ENCODE measurements at places on chromosomes 1 and 21.

GRCh38 chr1:178573330-178573729 is 60.4 kb downstream of the TEX35 start:
- no peak for DNase-seq

DNA sequence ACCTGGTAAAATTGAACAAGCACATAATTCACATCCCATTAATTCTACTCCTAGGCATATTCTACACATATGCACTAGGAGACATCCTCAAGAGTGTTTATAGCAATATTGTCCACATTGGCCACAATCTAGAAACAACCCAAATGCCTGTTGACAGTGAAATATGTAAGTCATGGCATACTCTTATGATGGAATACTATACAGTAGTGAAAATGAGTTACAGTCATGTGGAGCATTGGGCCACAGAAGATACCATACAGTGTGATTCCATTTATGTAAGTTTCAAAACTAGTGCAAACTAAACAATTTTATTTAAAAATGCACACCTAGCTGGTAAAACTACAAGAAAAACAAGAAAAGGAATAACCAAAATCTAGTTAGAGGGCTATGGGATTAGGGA is 19.1 kb downstream of the CHIT1 start:
- no peak for DNase-seq

- DNase-seq, result no peak
These were observed 7.7 kb upstream of the PHC2 start for GRCh38 chr1:33438364-33439160.

GRCh38 chr1:156428746-156429288 is 59.8 kb downstream of the RHBG start:
- DNase-seq, result no peak

- no peak for DNase-seq
These were observed 52.7 kb downstream of the VWA5B1 start for GRCh38 chr1:20343149-20343937.

GRCh38 chr1:236861560-236862218 is 66.6 kb downstream of the MTR start:
- no peak for DNase-seq

DNA sequence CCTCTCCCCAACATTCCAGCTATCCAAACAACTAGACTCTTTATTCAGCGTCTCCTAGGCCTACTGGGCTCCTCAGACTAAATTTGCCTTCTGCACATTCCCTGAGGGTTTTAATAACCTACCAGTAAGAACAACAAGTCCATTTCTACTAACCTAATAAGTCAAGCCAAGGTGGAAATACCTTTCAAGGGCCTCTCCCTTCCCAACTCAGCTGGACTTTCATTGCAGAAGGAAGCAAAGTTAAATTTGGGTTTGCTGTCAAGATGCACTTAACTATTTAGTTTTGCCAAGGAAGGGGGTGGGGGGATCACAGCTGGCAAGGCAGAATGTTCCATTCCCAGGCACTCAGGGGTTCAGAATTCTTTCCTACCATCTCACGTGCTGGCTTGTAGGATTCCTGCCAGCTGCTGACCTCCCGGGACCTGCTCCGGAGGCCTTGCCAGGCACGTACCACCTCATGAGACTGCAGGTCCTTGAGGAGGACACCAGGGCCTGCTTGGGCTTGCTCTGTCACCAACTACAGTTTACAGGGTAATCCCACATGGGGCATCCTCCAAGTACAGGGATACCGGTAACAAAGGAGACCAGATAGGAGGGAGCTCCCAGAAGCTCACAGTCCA is 29.8 kb downstream of the SLC30A1 start:
- no peak for DNase-seq

GRCh38 chr1:233025157-233025556 is 74.7 kb downstream of the NTPCR start:
- no peak for DNase-seq

DNA sequence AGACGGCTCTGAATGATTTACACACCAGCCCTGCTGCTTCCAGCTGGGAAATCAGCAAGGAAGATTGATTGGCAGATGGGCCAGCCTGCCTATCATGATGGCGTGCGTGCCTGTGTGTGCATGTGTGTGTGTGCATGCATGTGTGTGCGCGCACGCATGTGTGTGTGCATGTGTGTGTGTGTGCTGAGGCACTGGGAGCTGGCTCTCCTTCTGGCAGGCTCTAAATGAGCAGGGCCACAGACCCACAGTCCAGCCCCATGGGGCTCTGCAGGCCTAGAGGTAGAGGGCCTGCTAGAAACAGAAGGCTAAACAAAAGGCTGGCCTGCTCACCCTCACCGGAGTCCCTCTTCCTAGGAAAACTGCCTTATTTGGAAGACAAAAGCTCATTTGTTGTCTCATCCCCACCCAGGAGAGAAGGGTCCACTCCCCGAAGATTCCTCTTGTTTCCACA is 6.0 kb downstream of the KLHDC8A start:
- DNase-seq, result no peak

- no peak for DNase-seq
These were observed 6.8 kb downstream of the MX1 start for GRCh38 chr21:41432562-41433460.

DNA sequence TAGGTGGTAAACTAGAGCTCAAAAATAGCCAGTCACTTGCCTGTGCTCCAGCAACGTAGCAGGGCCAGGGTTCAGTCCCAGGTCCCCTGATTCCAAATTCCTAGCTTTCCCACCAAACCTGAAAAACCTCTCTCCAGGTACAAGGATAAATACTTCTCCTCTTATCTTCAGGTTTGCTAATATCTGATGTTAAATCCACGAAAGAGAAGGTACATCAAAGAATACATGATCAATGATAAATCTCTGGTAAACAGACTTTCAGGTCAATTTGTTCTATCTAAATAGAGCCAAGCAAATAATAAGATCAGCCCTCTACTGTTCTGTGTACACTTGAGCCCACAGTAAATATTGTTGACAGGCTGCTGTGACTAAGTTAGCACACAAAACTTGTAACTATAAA is 52.1 kb upstream of the AKT3 start:
- DNase-seq, result no peak

GRCh38 chr1:226017070-226017469 is 17.9 kb upstream of the SDE2 start:
- DNase-seq, result no peak

DNA sequence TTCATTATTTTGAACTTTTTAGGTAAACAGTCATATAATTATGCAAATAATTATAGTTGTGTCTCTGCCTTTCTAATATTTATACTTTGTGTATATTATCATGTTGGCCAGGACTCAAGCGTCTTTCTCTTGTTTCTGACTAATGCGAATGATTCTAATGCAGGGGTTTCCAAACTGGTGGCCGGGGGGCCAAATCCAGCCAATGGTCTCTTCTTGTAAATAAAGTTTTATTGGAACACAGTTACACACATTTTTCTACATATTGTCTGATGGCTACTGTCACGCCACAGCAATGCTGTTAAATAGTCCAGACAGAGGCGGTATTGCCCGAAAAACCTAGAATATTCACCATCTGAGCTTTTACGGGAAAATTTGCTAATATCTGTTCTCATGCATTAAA is 8.9 kb upstream of the POFUT2 start:
- DNase-seq, result no peak

DNA sequence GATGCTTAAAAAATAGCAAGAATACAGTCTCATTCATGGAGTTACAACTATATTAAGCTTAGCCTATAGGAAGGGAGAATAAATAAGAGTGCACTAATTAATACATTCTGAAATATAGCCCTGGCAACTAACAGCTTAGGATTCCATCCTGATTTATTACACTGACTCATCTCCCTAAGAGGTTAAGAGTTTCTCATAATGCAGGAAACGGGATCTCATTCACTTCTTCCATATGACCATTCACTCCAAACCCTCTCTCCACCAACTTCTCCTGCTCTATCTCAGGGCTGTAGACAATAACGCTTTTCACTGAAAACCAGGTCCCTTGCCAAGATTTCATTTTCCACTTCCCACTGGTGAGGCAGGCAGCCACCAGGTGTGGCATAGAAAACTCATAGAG is 168.5 kb upstream of the PLD5 start:
- DNase-seq, result no peak

DNA sequence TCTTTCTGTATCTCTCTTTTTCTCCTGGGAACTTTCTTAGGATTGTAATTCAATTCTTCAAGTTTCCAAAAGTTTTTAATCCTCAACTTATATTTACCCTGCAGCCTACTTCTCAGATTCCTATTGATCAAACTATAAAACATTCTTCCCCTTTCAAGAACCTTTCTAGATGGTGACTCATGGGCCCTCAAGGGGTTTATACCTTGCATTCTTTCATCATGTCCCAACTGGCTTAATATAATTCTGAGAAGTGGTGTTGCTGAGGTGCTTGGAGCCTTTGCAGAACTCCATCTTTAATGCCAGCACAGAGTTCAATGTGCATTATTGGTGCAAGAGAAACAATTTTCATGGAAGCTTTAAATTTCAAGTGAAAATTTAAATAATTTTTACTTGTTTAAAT is 273.4 kb downstream of the VAV3 start:
- no peak for DNase-seq

GRCh38 chr1:194952171-194952570 is 1656.1 kb downstream of the KCNT2 start:
- no peak for DNase-seq

- no peak for DNase-seq
These were observed 541.5 kb downstream of the AMY1C start for GRCh38 chr1:104291156-104291555.

GRCh38 chr1:182634306-182635072 is 30.3 kb upstream of the RGS16 start:
- no peak for DNase-seq

DNA sequence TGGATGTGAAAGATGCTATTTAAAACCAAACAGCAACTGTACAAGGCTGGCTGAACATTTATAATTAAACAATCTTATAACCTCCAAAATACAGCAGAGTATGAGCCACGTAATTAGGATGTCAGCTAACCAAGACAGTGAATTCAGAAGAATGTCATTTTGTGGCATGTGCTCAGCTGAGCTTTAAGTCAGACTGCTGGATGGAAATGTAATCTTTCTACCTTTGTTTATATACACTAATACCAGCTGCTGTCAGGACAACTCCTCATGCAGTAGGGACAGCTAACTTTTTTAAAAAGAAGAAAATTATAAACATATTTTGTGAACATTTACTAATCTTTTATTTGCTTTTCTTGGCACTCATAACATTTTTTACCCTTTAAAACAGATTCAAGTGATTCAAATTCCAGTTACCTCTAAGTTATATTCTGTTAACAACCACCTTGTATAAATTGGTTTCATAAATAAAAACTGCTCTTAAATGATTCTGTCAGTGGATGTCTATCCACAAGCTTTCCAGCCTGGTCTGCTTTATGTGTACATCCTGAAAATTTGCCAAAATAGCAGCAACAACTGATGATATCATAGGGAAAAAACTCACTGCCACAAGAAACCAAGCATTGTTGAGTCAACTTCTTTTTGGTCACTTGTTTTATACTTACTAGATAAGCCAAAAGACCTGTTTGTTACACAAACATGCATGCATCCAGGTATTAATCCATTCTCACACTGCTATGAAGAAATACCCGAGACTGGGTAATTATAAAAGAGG is 36.1 kb downstream of the DPH5 start:
- no peak for DNase-seq

GRCh38 chr1:56864430-56864829 is 9.8 kb downstream of the C8A start:
- no peak for DNase-seq

All from activated CD4-positive, CD25-positive, alpha-beta regulatory T cell treated with anti-CD3 and anti-CD28 coated beads, Interleukin-2, amount 50 U/mL, for 16 hours (primary cell).